ENCODE measurements at places on chromosomes 2 and 18.
A peak's percentile ranks its signal among the peaks of the same experiment; 100 is the strongest.

- DNase-seq: peak; percentile 45
Observed at GRCh38 chr18:12296087-12296403, 12.0 kb upstream of the TUBB6 start.

DNA sequence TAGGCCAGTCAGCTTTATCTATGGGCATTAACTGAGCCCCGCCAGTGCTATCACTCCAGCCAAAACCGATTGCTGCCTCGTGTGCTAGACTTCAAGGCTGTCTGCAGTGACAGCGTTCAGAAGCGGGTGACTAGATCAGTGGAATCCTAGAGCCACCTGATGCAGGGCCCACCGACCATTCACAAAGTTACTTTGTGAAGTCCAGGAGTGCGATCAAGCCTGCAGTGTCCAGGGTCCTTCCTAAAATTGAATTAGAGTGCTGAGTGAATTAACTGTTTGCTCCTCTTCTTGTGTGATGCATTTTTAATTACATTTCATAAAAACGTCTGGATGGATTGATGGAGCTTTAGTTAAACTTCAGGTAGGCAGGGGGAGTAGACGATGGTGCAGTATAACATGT is 13.9 kb downstream of the PCARE start:
- no peak for DNase-seq

DNA sequence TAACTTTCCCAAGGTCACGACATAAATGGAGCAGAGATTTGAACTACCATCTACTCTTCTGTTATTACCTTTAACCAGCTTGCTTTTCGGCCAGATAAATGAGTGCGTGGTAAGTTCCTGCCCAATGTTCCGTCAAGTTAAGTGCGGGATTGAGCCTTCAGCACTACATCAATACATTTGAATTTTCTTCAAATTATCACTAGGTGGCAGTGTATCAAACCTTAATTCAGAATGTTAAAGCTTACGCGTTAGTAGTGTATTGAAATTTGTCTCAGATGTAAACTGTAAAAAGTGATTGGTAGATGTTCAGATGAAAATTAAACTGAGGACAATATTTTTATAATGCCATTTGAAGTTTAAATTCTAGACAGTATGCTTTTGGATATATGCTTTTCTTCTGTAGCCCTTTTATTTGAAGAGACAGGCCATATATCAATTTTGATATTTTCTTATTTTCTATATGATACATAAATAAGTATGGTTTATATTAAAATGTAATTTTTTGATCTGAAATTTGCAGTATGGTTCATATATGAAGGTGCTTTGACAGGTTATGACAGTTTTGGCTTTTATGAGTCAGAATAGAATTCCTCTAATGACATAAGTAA is 681.3 kb downstream of the ADCYAP1 start:
- peak; percentile 9 for DNase-seq

GRCh38 chr18:9701609-9702349 is 6.3 kb upstream of the RAB31 start:
- no peak for DNase-seq

DNA sequence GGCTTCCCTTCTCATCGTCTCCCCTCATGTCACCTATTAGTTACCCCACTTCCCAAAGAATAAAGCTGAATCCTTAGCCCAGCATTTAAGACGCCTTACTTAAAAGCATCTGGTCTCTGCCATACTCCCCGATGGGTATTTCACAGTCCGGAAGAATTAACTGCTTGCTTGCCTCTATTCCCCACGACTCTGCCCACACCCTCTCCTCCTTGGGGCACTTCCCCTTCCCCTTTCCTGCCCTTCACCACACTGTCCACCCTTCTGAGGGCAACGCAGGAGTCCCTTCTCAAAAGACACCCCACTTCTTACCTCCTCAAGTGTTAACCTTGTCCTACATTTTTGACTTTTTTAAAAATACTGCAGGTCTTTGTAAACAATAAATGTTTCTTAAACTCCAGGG is 60.1 kb upstream of the RMP24 start:
- no peak for DNase-seq

GRCh38 chr2:85775406-85776381 is 21.9 kb downstream of the ATOH8 start:
- no peak for DNase-seq

DNA sequence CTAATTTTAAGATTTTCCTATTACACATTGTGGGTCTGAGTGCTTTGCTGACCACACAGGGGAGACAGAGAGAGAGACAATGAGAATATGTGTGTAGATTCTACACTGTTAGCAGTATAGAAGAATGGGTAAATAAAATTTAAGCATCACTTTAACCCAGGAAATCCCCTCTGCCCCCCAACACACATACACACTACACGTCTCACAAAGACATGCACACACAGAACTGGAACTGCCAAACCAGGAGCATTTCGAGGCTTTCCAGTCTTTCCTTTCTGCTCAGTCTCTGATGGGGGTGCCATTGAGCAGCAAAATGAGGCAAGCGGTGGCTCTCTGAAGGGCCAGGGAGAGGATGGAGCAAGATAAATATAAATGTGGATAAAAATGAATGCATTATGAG is 2.5 kb downstream of the MERTK start:
- DNase-seq: peak; percentile 41

DNA sequence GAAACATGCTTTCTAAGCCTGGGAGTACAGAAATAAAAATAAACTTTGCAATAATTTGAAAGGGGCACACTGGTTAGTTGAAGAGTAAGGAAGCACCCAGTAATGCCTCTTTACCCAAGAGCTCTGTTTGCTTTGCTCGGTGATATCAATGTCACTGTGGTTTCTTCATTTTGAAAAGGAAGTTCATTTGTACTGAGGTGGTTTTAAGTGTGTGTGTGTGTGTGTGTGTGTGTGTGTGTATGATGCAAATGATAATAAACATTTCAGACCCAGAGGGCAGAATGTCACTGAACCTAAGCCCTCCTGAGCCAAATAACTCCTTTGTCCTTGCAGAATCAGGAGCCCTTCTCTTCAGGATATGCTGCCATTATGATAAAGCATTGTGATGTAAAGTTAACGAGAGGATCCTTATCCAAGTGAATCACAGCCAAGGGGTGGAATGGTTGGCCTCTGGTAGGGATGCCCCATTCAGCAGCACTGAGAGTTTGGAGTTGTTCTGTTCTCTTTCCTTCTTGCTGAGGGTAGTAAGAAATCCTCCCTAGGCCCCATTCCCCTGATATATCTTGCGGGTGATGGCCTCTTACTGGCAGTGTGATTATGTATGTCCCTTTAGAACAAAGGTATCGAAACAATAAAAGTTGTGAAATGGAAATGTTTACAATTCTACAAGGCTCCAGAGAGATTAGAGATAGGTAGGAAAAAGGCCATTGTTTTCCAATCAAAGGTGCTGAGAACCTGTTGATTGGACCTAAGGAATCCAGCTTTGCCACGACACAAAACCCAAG is 7.6 kb downstream of the ITGA6 start:
- no peak for DNase-seq

DNA sequence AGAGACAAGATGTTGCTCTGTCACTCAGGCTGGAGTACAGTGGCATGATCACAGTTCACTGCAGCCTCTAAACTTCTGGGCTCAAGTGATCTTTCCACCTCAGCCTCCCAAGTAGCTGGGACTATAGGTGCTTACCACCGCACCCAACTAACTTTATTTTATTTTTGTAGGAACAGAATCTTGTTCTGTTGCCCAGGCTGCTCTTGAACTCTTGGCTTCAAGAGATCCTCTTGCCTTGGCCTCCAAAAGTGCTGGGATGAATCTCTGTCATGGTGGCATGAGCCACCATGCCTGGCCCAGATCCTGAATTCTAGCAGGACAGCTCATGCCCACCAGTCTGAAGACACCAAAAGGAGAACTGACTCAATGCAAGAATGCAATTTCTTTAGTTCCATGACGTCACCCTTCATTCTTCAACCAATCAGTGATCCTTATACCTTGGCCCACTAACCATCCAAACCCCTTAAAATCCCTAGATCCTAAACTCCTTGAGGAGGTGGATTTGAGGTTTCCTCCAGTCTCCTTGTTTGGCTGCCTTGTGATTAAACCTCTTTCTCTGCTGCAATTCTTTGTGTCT is 25.6 kb upstream of the CXXC1 start:
- DNase-seq: no peak

DNA sequence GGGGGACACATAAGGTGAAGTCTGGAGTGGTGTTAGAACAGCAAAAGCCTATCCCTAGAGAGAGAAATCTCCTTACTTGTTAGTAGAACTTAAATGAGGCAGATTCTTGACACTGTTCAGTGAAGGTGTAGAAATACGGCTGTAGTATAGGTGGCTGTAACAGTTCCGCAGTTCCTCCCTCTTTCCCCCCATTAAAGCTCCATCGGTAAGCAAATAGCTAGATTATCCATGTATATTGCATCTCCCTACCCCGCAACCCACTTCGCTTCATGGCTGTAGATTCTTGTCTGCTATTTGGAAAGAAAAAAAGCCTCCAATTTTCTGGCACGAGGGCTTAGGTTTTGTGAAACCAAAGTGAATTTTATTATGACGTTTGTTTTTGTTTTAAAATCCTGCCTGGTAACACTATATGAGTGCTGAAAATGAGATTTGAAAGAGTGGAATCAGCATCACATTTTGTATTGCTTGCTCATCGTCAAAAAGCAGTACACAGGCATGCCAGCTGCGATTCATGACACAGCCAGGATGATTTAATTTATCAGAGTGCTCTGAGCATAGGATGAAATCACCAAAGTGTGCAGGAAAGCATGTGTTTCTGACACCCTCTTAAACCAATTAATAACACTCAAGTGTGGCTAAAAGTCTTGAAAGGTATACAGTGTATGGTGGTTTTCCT is 1.4 kb downstream of the FAM171B start:
- no peak for DNase-seq

DNA sequence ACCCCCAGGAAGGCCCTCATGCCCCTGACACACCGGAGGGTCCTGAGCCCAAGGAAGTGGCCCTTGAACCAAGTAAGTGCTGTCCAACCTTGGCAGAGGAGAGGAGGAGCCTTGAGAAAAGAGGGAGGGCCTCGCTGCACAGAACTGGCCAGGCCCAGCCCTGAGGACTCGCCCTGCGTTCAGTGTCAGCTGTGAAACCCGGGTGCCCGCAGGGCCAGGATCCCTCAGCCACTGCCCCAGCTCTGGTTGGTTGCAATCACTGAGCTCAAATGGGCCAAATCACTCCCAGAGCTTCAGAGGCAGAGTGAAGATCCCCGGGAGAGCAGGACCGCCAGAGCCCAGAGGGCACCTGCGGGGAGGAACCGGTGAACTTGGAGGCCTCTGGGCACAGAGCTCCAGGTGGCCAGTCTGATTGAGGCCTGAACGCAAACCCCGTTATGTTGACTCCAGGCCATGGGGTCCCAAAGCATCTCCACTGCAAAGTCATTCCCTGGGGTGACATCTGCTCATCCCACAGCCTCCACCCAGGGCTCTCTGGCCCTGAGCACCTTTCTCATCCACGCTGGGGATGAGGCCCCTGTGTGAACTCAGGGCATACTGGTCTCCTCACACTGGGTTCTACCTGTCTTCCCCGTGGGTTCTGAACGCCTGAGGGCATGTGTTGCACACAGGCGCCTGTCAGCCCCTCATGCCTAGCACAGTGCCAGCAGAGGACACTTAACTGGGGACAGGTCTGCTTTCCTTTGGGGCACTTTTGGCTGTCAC is 11.9 kb downstream of the GBX2 start:
- no peak for DNase-seq

GRCh38 chr18:72122103-72122502 is 422.0 kb downstream of the CBLN2 start:
- DNase-seq: no peak
